CD8-positive, alpha-beta T cell (primary cell): ENCODE measurements at places on chromosomes 7 and 10. TPM values are rescaled to one million over a fixed set of nuclear protein-coding genes. Genes with fewer than 3 reads are reported as not detected.

GRCh38 chr10:58952747-58953466, 223.5 kb upstream of the PHYHIPL start:
- no peak for DNase-seq

- DNase-seq = no peak
Observed at GRCh38 chr7:117237646-117238045, 85.2 kb downstream of the WNT2 start.

- DNase-seq = no peak
Observed at GRCh38 chr10:121694327-121694965, 96.2 kb upstream of the FGFR2 start.

GRCh38 chr7:94206295-94206694, 188.4 kb upstream of the COL1A2 start:
- DNase-seq = no peak

- no peak for DNase-seq
Observed at GRCh38 chr10:34538281-34538829, 276.7 kb downstream of the PARD3 start.

DNA sequence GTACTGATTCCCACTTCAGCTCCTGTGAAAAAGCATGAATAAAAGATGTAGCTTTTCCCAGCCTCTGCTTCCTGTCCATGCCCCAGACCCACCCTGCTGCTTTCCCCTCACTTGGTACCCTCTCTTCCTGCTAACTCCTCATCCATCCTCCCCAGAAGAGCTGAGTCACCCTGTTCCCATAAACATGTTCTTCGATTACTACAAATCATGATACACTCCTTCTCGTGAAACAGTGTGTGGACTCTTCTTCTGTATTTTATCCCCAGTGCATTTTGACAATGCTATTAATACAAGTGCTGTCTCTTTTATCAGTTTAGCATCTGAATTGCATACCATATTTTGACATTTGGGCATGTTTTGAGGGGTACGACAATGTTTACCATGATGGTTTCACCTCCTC, 45.8 kb upstream of the SORBS1 start:
- DNase-seq = no peak

Gene OPN1SW
- total RNA-seq = not detected

- no peak for DNase-seq
Observed at GRCh38 chr10:104092749-104093148, 7.1 kb upstream of the COL17A1 start.

Gene SEC31B
- 57.9 TPM for total RNA-seq

DNA sequence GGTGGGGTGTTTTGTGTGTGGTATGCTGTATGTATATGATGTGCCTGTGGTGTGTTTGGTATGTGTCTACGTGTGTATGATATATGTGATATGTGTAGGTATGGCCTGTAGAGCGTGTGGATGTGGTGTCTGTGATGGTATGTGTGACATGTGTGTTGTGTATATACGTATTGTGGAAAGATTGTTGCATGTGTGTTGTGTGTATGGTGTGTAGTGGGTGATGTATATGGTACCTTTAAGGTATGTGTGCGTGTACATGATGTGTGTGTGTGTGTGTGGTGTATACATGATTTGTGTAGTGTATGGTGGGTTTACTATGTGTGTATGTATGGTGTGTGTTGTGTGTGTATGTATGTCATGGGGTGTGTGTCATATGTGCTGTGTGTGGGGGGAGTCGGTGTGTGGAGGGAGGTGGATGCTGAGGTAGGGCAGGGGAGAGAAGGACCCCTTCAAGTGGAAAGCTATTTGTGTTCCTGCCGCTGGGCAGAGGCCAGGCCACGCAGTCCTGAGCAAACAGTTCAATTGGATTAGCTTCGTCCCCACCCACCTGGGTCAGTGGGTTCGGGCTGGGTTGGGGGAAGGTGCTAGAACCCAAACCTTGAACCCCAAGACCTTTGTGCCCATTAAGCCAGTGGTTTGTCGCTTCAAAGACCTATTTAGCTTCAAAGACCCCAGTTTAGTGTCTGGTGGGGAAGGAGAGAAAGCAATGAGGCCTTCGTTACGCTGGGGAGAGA, 1.9 kb upstream of the TRPV6 start:
- no peak for DNase-seq

Gene CNNM1
- not detected for total RNA-seq

- no peak for DNase-seq
Observed at GRCh38 chr7:113339661-113340060, 221.3 kb upstream of the SMIM30 start.

DNA sequence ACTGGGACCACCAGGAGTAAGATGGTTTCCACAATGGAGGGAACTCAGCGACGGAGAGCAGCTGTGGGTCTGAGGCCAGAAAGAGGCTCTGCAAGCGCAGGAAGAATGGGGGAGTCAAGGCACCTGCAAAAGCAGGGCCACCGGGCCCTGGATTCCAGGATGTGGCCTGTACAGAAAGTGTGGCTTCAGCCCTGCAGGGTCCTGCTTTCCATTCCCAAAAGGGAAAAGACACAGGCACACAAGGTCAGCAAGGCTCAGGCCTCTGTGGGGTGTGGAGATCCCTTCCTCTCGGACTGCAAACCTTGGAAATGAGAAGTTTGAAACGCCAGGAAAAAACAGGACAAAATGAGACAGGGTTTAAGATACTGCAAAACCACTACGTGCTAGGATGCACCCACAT, 232.5 kb downstream of the TNS3 start:
- no peak for DNase-seq

DNA sequence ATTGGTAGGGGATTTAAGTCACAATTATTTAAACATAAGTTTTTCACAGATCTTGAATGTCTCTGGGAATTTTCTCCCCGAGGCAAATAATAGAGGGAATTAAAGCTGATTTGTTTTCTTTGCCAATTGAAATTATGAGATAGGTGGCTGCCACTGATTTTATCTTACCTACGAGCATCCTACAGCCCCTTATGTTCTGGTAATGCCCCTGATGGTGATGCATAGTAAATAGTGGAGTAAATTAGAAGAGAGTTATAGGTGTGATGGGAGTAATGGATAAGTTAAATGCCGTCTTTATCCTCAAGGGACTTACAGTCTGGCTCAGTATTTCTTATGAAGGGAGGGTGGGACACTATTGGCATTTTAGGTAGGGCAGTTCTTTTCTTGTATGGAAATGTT, 58.1 kb downstream of the HDAC9 start:
- no peak for DNase-seq

GRCh38 chr10:102384606-102385429, 10.7 kb upstream of the NFKB2 start:
- DNase-seq = no peak

DNA sequence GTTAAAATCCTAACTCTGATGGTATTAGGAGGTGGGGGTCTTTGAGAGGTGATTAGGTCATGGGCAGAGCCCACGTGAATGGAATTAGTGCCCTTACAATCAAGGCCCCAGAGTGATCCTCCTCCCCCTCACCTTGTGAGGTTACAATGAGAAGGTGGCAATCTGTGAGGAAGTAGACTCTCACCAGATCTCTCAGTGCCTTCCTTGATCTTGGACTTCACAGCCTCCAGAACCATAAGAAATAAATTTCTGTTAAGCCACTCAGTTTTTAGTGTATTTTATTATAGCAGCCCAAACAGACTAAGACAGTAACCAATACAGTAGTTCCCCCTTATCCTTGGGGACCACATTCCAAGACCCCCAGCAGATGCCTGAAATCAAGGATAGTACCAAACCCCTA, 32.0 kb downstream of the STRA8 start:
- DNase-seq = no peak

DNA sequence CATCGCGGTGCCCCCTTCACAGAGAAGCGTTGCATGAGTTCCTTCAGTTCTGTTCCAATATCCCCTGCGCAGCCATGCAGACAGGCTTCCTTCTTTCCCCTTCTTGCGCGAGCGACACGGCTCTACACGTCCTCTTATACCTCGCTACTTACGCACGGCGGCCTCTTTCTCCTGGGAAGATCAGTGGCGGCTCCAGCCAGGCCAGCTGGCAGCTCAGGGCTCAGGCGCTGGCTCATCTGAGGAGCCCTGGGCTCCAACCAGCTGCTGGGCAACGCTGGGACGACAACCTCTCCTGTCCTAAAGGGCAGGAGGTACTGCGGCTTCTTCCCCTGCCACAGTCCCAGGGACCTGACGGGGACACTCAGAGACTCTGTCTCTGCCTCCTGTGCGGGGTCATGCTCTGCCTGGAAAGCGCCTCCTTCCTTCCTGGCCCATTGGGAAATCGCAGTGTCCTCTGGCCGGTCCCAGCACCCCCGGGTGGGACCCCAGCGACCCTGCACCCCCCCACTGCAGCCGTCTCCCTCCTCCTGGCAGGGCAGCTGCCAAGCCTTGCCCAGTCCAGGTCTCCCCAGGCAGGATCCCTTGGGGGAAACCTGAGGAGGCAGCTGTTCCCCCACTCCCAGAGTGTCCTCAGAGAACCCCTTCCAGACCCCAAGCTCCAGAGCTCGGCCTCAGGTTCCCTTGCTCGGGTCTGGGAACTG, 5.0 kb upstream of the FAM20C start:
- no peak for DNase-seq

DNA sequence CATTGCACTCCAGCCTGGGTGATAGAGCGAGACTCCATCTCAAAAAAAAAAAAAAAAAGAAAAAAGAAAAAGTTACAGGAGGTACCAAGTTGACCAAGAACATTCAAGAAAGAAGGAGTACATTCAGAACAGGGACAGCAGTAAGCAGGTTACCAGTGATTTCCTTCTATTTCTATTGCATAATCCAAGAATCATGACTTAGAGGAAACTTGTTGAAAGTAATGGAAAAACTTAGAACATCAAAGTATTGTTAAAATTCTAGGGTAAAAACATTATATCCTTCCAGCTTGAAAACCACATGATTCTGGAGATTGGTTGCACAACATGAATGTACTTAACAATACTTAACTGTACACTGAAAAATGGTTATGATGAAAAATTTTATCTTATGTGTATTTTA, 25.2 kb downstream of the RAPGEF5 start:
- DNase-seq = no peak

DNA sequence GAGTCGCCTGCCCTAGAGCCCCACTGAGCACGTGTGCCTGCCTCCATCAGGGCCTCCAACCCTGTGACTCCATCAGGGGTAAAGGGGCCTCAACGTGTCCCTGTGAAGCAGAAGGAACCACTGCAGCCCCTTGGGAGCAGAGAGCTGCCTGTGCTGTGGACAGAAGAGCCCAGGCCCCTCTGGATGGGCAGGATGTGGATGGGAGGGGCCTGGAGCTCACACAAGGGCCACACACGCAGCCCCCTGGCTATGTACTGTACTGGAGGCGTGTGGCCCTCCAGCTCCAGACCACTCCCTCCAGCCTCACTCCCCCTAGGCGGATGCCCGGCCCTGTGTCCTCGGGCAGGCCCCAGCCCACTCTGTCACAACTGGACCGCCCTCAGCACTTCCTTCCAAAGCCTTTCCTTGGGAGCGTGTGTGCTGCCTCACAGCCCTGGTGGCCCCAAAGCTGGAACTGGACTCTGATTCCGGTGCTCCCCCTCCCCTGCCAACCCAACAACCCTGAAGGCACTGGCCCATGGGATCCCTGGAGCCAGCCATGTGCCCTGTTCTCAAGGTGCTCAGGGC, 238.0 kb downstream of the TCERG1L start:
- DNase-seq = no peak

GRCh38 chr10:74558897-74559296, 267.5 kb upstream of the KAT6B start:
- no peak for DNase-seq

DNA sequence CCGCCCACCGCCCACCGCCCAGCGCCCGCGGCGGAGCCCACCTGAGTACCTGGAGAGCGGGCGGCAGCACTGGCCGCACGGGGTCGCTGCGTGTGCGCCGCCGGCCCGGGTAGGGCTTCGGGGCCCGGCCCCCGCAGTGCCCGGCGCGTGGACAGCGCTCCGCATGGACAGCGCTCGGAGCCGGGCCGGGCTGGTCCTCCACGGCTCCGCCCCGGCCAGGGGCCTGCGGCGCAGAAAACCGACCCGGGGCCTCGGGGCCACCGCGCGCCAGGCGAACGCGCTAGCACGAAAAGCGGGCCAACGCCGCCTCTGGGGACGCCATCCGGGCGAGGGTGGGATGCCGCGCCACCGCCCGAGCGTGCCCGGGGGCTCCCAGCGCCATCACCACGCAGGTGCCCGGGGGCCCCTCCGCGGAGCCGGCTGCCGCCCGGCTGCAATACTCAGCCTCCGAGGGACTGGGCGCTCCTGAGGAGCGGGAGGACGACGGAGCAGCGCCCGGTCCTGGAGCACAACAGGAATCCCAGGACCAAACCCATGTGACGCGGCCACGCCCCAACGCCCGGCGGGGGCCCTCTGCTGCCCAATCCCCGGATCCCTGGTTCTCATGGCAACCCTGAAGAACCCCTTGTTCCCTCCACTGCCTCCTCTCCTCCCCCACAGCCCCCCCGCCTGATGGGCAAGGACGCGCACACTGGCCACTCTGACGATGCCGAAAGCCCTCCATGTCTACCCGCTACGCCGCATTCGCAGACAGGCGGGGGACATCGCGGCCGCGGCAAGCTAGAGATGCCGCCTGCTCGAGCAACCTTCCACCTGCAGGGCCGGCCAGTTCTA, at the start of gene GRB10:
TSS of gene GRB10 (minus strand) at position 522 of the 834 bp plus-strand sequence. CDS start 50,574 bp downstream, outside the sequence.
- DNase-seq = no peak

Gene ACBD7
- total RNA-seq = 0.86 TPM

DNA sequence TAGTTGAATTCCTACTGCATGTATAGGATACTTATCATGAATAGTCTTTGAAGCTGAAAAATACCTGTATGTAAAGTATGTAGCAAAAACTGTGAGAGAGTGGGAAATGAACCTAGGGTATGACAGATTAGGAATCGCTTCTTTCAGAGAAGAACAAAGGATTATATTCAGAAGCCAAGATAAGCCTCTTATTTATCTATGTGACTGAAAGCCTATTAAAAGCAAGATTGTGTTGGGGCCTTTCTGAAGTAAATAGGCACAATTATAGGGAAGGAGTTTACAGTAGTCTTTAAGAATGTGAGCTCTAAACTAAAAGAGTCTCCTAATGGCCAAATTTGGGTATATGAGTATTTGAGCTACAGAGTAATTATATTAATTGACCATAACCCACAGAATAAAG, 102.1 kb downstream of the MTERF1 start:
- DNase-seq = no peak

DNA sequence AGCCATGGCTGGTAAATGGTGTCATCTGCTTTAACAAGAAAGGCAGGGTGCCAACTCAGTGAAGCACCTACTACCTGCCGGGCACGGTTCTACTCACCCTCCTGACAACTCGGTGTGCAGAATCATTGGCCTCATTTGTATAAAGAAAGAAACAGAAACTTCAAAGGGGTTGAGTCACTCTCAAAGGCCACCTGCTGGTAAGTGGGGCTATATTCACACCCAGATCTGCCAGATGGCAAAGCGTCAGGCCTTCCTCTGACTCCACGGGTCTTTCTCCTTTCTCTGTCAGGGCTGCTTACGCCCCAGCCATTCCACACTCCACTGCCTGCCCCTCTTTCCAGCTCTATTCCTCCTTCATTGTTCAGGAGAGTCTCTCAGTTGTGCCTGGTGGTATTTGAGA, 309.2 kb downstream of the GFRA1 start:
- no peak for DNase-seq

DNA sequence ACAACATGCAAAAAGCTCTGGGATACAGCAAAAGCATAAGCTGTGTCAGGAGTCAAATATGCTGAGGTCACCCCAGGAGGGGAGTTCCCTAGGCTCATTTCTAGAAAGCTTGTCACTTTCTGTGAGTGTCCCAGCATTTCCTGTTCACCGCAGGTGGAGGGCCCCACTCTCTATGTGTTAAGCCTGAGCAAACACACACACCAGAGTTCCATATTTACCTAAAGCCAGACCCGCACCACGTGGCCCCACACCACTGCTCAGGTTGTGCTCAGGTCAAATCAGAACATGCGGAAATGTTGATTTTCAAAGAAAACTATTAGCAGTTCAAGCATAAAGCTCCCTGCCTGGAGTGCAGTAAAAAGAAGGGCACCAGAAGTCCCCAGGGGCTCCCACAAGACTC, 259.6 kb upstream of the PPP2R2D start:
- no peak for DNase-seq

Gene SPDYE5
- total RNA-seq = 0.25 TPM
